ENCODE measurements at places on chromosomes 6 and 20.

- DNase-seq: no peak
Observed at GRCh38 chr6:168319279-168320111, at the start of gene DACT2. Gene DACT2 (minus strand): TSS chr6:168319777. CDS start chr6:168319633, 144 bp downstream.

DNA sequence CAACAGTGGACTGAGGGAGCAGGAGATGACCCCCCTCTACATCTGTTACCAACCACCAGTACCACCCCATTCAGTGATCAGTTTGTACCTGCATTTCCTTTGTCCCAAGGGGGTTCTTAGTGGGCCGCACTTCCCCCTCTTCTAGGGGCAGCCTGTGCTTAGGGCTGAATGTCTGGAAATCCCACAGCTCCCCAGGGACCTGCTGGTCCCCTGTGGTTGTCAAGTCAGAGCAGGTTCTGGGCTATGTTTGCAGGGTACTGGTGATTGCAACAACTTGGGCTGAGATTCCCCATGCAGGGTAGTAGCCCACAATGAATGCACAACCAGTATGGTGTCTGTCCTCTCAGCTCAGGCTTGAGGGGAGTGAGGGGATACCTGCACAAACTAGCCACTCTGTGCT lies 39.7 kb upstream of the COL10A1 start:
- no peak for DNase-seq

GRCh38 chr6:167047554-167047953 lies 48.4 kb downstream of the CEP43 start:
- DNase-seq: no peak

DNA sequence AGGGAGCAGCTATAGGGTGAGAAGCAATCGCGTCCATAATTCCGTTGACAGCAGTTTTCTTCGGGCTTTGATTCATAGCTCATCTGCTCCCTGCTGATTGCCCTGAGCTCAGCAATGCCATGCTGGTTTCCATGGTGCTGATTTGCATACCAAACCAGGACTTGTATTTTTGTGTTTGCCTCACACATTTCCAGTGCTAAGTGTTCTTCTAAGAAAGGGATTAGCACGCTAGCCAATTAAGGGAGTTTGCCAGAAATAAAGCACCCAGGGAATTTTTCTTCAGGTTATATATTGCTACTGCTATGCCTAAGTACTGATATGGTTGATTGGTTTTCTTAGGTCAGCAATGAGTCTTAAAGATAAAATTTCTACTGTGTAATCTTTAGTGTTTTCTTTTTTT lies 177.6 kb downstream of the PLCB1 start:
- no peak for DNase-seq

DNA sequence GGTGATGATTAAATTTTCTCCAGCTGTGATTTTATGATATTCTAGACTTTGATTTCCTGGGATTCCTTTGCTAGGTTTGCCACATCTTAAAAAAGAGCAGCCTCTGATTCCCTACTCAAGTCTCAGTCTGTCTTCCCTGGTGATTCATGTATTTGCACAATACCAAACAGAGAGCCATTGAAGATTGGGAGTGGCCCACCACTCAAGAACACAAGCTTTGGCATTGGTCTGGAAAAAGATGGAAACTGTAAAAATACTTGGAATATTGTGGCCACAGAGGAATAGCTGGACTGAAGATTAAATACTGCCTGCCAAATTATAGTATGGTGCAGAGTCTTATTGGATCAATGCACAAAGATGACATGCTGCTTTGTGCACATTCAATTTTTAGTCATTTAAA lies 32.9 kb downstream of the PTCHD4 start:
- no peak for DNase-seq

DNA sequence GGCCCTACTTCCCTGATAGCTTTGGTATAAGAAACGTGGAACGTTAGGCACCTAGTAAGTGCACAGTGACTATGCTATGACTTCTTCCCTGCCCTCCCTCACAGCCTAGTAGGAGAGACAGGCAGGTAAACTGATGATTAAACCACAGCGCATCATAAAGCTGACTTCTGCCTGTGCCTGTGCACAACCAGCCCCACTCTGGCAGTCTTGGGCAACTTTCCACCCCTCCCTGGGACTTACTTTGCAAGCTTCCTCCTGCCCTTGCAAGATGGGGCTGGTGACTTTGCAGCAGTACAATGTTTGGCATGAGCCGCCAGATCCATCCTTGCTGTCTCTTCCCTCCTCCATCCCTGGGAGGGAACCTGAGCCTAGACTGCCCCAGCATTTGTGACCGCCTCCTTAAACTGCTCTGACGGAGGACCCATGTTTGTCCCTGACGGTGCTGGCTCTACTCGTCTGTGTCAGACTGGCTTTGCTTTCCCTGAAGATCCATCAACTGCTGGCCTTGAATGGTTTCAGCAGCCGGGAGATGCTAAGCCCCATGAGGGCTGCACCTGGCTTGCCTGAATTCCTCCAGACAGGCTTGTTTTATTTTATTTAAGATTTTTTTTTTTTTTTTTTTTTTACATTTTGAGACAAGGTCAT lies 36.1 kb downstream of the EFCAB8 start:
- no peak for DNase-seq
